Inflammatory macrophage treated with lipopolysaccharide for 4 hours (primary cell): ENCODE measurements at places on chromosomes 5 and 9.

DNA sequence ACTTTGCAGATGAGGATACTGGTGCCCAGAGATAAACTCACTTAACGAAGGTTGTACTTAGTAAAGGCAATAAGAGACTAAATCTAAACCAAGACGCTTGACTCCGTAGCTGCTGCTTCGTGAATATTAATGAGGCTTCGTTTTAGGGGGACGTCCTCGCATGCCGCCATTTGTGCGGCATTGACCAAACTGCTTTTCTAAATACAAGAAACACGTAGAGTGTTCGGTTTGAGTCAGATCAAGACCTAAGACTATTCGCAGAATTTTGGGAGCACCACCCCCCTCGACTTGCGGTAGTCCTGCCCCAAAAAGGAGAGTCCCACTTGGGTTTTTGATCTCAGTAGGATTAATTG, 1.1 kb downstream of the NPM1 start:
- no peak for DNase-seq

DNA sequence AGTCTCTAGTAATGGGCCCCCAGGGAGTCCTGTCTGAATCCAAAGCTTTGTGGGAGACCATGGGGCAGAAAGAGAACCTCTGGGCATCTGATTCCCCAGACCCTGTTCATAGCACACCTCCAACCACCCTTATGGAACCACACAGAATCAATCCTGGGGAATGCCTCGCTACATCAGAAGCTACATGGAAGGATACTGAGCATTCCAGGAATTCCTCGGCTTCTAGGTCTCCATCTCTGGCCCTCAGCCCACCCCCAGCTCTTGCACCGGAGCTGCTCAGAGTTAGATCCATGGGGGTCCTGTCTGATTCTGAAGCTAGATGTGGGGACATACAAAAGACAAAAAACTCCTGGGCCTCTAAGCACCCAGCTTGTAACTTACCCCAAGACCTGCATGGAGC, 28.4 kb downstream of the VCP start:
- no peak for DNase-seq

GRCh38 chr5:168467755-168468330, 18.4 kb upstream of the RARS1 start:
- DNase-seq: no peak

DNA sequence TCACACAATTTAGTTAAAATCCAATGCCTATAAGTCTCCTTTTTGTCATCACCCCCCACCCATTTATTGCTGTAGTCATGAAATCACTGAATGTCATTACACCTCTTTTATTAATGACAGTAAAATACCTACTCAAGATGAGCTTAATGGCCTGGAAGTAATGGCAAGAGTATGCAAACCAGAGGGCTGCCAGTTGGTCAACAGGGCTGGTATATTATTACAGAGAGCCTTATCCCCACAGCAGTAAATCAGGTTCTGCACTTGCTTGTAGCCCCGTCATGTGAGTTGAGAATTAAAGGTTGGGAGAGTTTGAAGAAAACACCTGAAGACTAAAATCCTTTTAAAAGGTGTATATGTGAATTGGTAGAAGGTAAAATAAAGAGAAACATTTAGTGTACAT, 372.4 kb downstream of the MAT2B start:
- no peak for DNase-seq

GRCh38 chr5:178291161-178291561, 58.6 kb upstream of the PHYKPL start:
- no peak for DNase-seq

DNA sequence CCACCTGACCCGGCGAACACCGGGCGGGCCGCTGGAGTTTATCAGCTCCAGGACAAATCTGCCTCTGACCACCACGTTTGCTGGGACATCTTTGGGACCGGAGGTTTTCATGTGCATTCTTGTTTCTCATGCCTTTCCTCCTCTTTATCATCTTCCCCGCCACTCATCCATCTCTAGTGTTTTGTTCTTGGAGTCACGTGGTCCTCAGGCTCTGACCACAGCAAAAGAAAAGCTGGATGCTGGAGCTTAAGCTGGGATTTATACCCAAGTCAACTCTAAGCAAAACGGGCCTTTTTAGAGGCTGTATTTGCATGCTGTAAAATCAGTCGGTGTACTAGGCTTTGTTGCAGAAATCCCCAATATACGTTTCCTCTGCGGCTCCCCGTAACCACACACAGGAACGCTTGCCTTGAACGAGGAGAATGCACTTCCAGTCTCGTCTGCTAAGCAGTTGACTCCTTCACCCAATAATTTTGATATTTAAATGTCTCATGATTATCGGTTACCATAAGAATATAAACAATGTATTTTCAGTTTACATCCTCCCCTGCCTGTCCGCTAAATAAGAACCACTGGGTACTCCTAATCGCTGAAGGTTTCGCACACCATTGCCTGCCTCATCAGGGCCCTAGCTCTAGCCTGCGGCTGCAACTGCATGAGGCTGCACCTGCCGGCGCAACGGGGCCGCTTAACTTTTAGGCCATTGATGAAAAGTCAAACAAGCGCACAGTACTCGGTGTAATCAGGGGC, 560 bp upstream of the NDUFS6 start:
- DNase-seq: no peak

DNA sequence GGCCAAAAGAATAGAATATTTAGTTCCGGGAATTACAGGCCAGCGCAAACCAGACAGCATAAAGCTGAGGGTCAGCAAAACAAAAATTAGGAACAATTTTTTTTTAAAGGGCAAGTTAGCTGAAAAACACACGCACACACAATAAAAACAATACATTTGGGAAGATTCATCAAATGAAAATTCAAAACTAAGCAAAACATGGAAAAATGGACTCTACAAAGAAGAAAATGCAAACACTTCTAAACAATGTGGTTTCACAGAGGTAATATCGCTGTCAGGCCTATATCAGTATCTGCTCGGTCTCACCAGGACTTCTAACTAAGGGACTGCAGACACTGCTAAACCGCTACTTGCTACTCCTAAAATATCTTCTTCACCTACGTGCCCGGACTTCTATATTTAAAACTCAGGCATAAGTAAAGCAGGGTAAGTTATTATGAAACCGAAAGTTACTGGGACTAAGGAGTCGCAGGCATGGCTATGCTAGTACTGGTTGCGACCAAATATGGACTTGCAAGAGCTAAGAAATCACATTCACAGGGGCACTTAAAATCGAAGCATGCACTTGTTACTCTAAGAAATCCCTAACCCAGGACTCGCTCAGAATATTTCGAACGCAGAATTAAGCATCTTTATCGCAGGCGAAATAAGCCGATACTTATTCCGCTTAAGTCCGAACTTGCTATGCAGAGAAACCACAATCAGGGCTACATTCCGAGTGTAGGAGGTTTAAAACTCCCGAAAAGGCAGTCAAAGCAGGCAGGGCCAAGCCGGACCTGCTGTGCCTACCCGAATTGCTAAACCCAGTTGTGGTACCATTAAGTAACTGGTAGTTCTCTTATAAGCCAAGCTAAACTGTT, 2.3 kb downstream of the ANXA2R start:
- peak; percentile 83 for DNase-seq

DNA sequence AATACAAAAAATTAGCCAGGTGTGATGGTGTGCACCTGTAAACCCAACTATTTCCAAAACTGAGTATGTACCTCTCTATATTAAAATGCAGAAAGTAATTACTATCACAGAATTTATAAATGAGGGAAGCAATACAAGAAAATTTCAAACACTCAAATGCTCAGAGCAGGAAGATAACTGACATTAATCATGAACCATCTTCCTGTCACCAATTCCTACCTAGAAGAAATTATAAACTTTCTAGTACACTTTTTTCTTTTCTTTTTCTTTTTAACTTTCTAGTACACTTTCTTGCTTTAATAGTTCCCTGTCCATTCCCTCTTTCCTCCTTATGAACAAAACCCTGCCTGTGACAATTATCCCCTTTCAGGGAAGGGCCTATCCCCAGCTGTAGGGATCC, 106.8 kb downstream of the MED27 start:
- no peak for DNase-seq

DNA sequence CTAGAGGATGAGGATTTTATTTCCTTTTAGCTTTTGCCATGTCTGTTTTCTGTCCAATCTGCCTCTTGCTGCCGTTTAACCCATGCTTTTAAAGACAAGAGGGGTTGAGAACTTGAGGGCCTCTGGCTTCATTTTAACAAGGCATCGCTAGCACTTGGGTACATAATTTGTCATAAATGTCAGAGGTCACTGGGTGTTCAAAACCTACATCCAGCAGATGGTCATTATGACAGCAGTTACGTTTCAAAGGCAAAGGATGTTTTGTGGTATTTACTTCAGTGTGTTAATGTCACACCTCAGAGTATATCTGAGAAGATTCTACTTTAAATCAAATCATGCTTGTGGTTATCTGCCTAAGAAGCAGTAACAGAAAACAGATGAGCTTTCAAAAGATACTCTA, 918.3 kb downstream of the NR2F1-AS1 start:
- DNase-seq: no peak

- DNase-seq: no peak
Observed at GRCh38 chr5:115333164-115333563, 36.7 kb upstream of the CCDC112 start.

DNA sequence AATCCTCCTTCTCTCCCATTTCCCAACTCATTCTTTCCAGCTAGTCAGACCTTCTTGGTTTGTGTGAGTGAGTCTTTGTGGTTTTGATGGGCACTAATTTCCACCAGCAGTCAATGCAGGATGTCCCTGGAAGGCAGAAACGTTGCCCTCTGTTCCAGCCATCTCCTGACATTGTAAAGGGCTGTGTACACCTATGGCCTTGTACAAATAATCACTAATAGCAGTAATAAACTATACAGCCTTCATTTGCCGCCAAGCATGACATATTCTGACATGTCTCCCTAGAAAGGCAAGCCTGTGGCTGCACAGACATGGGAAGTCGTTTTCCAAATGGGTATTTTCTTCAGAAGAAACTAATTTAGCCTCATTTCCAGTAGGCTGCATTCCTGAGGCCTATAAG, 18.4 kb upstream of the DENND1A start:
- no peak for DNase-seq

DNA sequence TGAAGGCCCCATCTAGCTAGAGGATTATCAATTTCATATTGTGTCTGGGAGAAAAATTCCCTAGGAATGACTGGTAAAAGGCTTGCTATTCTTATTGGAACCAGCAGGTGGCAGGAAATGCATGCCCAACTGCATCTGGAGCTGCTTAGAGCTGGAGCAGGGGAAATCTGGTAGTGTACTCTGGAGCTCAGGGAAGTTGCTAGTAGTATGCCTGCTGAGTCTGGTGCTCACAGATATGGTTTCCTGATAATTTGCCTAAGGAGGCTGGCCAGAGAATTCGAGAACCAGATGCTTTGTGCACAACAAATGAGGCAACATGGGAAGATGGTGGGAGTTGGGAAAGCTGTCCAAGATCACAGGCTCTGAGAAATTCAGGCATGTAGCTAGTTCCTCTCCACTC, 53.7 kb downstream of the G3BP1 start:
- DNase-seq: peak; percentile 49

- DNase-seq: peak; percentile 10
Observed at GRCh38 chr5:72305194-72306142, 14.6 kb downstream of the MRPS27 start.

- no peak for DNase-seq
Observed at GRCh38 chr5:68114378-68115040, 101.0 kb upstream of the PIK3R1 start.

GRCh38 chr5:133354323-133355185, 257.8 kb downstream of the FSTL4 start:
- DNase-seq: no peak

- DNase-seq: no peak
Observed at GRCh38 chr5:146448783-146449519, 1.8 kb downstream of the TCERG1 start.

- no peak for DNase-seq
Observed at GRCh38 chr9:90459321-90459720, 183.3 kb downstream of the DIRAS2 start.

- peak; percentile 27 for DNase-seq
Observed at GRCh38 chr5:175873088-175873454, 1.7 kb downstream of the CPLX2 start.

- DNase-seq: no peak
Observed at GRCh38 chr9:90307167-90307833, 335.3 kb downstream of the DIRAS2 start.

- DNase-seq: no peak
Observed at GRCh38 chr9:127417131-127418036, 6.8 kb upstream of the ZNF79 start.

DNA sequence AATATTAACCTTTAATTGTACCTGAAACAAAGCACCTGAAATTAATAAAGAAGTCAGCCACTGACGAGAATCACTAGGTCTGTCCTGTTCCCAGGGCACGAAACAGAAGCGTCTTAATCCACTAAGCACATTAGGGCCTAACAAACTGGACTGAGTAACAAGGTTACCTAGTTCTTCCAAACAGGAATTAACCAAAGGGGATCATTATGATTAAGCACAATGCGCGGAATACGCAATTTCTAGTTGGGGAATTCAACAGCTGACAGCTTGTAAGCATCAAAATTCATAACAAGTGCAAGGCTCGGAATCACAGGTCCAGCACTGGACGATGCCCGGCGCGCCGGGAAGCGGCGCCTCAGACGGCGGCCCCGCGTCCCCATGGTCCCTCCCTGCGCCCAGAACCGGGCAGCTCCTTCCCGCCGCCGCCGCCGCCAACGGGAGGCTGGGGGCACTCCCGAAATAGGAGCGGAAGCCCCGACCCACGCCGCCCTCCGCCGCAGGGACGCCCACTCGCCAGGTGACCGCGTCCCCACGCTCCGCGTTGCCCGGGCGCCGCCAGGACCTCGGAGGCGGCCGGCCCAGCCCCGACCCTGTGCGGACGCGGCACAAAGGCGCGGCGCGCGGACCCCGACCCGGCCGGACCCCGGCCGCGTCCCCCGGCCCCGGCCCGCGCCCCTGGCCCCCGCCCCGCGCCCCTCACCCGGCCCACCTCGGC, 898 bp downstream of the CAMSAP1 start:
- peak; percentile 74 for DNase-seq

- no peak for DNase-seq
Observed at GRCh38 chr9:38352530-38353328, 39.8 kb upstream of the ALDH1B1 start.

- no peak for DNase-seq
Observed at GRCh38 chr5:59656351-59657254, 236.9 kb downstream of the PDE4D start.

- peak; percentile 39 for DNase-seq
Observed at GRCh38 chr5:95892784-95893354, 68.8 kb downstream of the ELL2 start.

GRCh38 chr5:154734370-154735248, 20.6 kb upstream of the LARP1 start:
- peak; percentile 93 for DNase-seq

- DNase-seq: no peak
Observed at GRCh38 chr5:79581535-79581934, 30.7 kb upstream of the TENT2 start.

GRCh38 chr9:128482186-128482585, 22.3 kb upstream of the GLE1 start:
- no peak for DNase-seq
